Bronchial epithelial cell (primary cell): ENCODE measurements at places on chromosomes 7 and 10. TPM values are rescaled to one million over a fixed set of nuclear protein-coding genes. Genes with fewer than 3 reads are reported as not detected.

Gene SEMA3C
- 147 and 178 TPM in 2 replicates for total RNA-seq

Gene LRRC18
- total RNA-seq = not detected in 2 replicates

Gene SORBS1
- total RNA-seq = under 0.01 and 0.13 TPM in 2 replicates

Gene CLCN1
- under 0.01 and 0.13 TPM in 2 replicates for total RNA-seq

Gene TMEM26
- under 0.01 TPM in 1 of 2 replicates, not detected in the other for total RNA-seq
